ENCODE measurements at places on chromosomes 1 and 21.

GRCh38 chr21:46163380-46163779, 8.0 kb upstream of the FTCD start:
- H3K27ac ChIP-seq: no peak overlapping the region
- H3K4me3 ChIP-seq: no peak overlapping the region
- DNase-seq: no peak
- H3K4me1 ChIP-seq: no peaks in the 10 kb centered on the region
- H3K27me3 ChIP-seq: no peaks in the 10 kb centered on the region
- no peaks in the 10 kb centered on the region for H3K36me3 ChIP-seq

DNA sequence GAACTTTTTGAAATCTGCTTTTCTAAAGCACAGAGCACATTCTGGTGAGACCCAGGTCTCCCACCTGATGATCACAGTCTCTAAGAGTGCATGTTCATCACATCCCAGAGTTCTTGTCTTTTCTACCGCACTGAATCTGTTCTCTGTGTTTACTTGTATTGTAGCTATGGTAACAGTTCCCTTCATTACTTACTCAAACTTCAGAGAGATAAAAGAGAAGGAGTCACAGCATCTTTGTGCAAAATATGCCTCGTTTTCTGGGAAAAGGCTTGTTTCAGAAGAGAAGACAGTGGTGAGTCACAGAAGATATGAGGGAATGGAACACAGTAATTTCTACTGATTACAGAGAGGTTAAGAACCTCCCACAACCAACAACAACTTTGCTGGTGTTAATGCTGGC, 580.6 kb downstream of the PLA2G4A start:
- no peaks in the 10 kb centered on the region for H3K27me3 ChIP-seq
- H3K36me3 ChIP-seq: no peaks in the 10 kb centered on the region
- peak overlapping the region; percentile 93 for H3K27ac ChIP-seq
- no peak for DNase-seq
- H3K4me3 ChIP-seq: no peak overlapping the region

GRCh38 chr1:212381397-212382035, 33.2 kb downstream of the PACC1 start:
- no peak overlapping the region for H3K27ac ChIP-seq
- H3K27me3 ChIP-seq: no peaks in the 10 kb centered on the region
- no peaks in the 10 kb centered on the region for H3K4me1 ChIP-seq
- no peak overlapping the region for H3K4me3 ChIP-seq
- no peaks in the 10 kb centered on the region for H3K36me3 ChIP-seq

DNA sequence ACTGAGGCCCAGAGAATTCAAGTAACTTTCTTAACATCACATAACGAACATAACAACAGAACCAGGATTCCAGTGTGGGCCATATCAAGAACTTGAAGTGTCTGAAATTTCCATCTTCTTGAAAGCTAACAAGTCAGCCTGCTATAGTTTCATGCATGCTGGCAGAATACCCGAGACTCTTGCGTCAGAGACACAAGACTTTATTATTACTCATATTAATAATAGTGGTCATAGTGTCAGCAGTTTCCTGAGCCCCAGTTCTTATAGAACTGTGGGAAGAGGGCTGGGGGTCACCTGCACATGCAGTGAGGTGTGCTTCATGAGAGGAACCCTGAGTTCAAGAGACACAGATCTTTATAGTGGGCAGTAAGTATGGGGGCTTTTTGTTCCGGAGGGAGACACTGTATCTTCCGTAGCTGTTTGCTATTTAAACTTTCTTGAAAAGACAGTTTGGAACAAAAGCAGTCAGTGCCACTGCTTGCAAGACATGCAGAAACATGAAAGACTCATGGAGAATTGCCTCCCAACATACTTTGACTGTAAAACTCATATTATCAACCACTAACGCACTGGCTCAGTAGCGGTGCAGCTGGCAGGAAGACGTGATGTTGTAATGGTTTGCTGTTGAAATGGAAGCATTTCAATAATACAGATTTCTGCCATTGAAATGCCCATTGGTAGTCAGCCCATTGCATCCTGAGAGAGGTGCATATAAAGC, 339.2 kb downstream of the ADGRL2 start:
- DNase-seq: no peak
- no peaks in the 10 kb centered on the region for H3K27me3 ChIP-seq
- H3K4me3 ChIP-seq: no peak overlapping the region
- H3K4me1 ChIP-seq: no peaks in the 10 kb centered on the region
- no peaks in the 10 kb centered on the region for H3K36me3 ChIP-seq

DNA sequence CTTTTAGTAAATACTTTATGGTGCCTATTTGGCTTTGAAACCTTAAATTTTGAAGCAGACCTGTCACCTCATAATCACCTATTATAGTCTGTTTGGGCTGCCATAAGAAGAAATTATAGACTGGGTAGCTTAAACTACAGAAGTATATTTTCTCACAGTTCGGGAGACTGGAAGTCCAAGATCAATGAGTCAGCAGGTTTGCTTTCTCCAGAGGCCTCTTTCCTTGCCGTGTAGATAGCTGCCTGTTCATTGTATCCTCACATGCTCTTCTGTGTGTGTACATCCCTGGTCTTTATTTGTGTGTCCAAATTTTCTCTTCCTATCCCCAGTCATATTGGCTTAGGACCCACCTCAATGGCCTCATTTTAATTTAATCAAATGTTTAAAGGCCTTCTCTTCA, 518.2 kb downstream of the ADGRL2 start:
- H3K4me1 ChIP-seq: peaks cover under 1% of the 10 kb centered on the region
- H3K27me3 ChIP-seq: no peaks in the 10 kb centered on the region
- no peak overlapping the region for H3K27ac ChIP-seq
- H3K4me3 ChIP-seq: no peak overlapping the region
- H3K36me3 ChIP-seq: no peaks in the 10 kb centered on the region
- DNase-seq: no peak

GRCh38 chr1:206663362-206663761, 21.3 kb upstream of the MAPKAPK2 start:
- peak overlapping the region; percentile 41 for H3K4me3 ChIP-seq
- H3K27ac ChIP-seq: no peak overlapping the region
- peaks cover 8% of the 10 kb centered on the region for H3K4me1 ChIP-seq
- H3K27me3 ChIP-seq: peaks cover 25% of the 10 kb centered on the region

GRCh38 chr1:84918726-84919336, 25.8 kb upstream of the LPAR3 start:
- DNase-seq: no peak
- H3K36me3 ChIP-seq: no peaks in the 10 kb centered on the region
- no peak overlapping the region for H3K27ac ChIP-seq
- no peaks in the 10 kb centered on the region for H3K27me3 ChIP-seq

DNA sequence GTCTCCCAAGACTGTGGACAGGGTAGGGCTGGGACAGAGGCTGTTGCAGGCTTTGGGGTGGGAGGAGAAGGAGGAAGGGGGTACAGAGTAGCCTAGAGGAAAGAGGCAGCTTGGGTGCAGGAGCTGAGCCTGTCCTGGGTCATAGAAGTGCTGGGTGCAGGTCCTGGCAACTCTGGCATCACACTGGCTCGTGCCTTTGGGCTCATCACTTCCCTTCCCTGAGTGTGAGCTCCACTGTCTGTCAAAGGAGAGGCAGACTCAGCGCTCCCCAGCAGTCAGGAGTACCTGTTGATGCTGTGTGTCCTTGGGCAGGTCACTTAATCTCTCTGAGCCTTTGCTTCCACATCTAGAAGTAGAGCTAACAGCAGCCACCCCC, 157.1 kb downstream of the PTPRU start:
- no peaks in the 10 kb centered on the region for H3K27me3 ChIP-seq
- DNase-seq: no peak
- no peaks in the 10 kb centered on the region for H3K36me3 ChIP-seq

DNA sequence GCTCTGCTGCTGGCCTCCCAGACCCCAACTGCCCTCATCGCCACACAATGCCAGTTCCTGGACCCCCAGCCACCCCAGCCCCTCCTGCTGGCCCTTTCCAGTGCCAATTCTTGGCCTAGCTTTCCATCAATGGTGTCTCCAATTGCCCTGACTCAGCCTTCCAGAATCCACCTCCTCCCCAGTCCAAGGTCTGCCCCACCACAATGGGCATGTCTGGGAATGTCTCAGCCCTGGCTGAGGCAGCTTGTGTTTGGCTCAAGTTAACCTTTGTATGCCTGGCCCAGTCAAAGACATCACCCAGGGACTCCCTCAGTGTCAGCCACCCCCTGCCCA, 16.4 kb downstream of the ALDH4A1 start:
- no peaks in the 10 kb centered on the region for H3K36me3 ChIP-seq
- DNase-seq: no peak
- no peaks in the 10 kb centered on the region for H3K4me1 ChIP-seq
- H3K27ac ChIP-seq: no peak overlapping the region
- H3K4me3 ChIP-seq: no peak overlapping the region
- no peaks in the 10 kb centered on the region for H3K27me3 ChIP-seq

DNA sequence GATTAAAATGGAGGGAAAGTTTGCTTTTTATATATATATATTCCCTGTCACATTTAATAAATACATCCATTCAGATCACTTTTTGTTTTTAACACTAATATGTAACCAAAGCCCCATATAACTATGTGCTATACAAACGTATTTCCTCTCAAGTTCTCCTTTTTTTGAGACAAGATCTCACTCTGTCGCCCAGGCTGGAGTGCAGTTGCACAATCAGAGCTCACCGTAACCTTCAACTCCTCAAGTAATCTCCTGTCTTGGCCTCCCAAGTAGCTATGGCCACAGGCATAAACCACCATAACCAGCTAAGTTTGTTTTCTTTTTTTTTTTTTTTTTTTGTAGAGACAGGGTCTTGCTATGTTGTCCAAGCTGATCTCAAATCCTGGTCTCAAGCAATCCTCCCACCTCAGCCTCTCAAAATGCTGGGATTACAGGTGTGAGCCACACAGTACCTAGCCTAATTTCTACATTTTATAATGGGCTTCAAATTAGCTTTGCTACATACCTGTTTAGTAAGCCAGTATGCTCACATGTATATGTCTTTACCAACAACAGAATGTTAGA, 120.0 kb downstream of the TGFBR3 start:
- H3K27ac ChIP-seq: no peak overlapping the region
- no peak overlapping the region for H3K4me3 ChIP-seq
- no peaks in the 10 kb centered on the region for H3K36me3 ChIP-seq
- H3K27me3 ChIP-seq: no peaks in the 10 kb centered on the region
- peaks cover 35% of the 10 kb centered on the region for H3K4me1 ChIP-seq
- no peak for DNase-seq

GRCh38 chr1:226660410-226661182, 78.5 kb downstream of the ITPKB start:
- no peaks in the 10 kb centered on the region for H3K27me3 ChIP-seq
- DNase-seq: no peak
- H3K4me3 ChIP-seq: no peak overlapping the region
- no peaks in the 10 kb centered on the region for H3K36me3 ChIP-seq

DNA sequence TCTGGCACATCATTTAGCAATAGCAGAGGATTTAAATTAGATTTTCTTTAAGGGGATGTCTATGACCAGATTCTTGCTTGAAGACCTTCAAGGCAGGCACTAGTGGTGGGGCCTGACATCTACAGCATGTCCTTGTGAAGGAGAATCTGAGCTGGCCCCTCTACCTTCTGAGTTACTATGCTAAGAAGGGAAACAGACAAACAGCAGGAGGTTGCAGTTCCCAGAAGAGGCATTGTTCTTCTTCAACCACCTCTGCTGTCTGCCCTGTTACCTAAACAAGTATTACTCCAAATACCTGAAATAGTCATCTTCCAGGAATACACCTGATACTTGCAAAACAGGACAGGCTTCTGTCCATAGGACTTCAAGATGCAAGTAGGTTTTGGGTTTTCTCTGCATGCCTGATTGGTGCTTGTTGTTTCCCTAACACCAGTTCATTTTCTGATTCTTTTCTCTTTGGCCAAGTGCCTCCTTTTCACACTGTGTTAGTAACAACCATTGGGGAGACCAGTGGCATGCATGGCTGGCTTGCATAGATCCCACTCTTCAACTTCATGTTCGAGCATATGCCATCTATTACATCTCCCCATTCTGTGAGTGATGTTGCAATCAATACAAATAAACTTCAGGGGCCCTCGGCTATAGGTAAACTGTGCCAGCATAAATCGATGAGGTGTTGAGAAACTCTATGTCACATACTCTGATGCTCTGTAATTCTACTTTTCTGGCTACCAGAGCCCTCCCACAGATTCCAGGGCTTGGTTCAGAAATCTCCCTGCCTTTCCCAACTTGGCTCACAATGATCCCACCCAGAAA, 93.0 kb upstream of the DUSP10 start:
- H3K4me1 ChIP-seq: no peaks in the 10 kb centered on the region
- DNase-seq: no peak
- no peak overlapping the region for H3K27ac ChIP-seq
- no peak overlapping the region for H3K4me3 ChIP-seq
- no peaks in the 10 kb centered on the region for H3K27me3 ChIP-seq

- H3K4me1 ChIP-seq: no peaks in the 10 kb centered on the region
- H3K4me3 ChIP-seq: no peak overlapping the region
- no peaks in the 10 kb centered on the region for H3K27me3 ChIP-seq
- DNase-seq: peak; percentile 46
- H3K36me3 ChIP-seq: no peaks in the 10 kb centered on the region
Observed at GRCh38 chr1:182484531-182485257, 34.7 kb downstream of the RGSL1 start.

- no peaks in the 10 kb centered on the region for H3K27me3 ChIP-seq
- no peak overlapping the region for H3K4me3 ChIP-seq
- no peak for DNase-seq
Observed at GRCh38 chr21:46001821-46002681, 20.5 kb downstream of the COL6A1 start.

GRCh38 chr1:156797212-156797871, 19.3 kb downstream of the SH2D2A start:
- no peaks in the 10 kb centered on the region for H3K27me3 ChIP-seq
- peak; percentile 70 for DNase-seq
- peaks cover 19% of the 10 kb centered on the region for H3K36me3 ChIP-seq
- H3K4me1 ChIP-seq: no peaks in the 10 kb centered on the region
- H3K4me3 ChIP-seq: no peak overlapping the region

GRCh38 chr21:17343055-17343454, 169.8 kb upstream of the CXADR start:
- no peaks in the 10 kb centered on the region for H3K4me1 ChIP-seq
- H3K4me3 ChIP-seq: no peak overlapping the region
- H3K27ac ChIP-seq: no peak overlapping the region
- H3K27me3 ChIP-seq: no peaks in the 10 kb centered on the region
- peak; percentile 75 for DNase-seq

DNA sequence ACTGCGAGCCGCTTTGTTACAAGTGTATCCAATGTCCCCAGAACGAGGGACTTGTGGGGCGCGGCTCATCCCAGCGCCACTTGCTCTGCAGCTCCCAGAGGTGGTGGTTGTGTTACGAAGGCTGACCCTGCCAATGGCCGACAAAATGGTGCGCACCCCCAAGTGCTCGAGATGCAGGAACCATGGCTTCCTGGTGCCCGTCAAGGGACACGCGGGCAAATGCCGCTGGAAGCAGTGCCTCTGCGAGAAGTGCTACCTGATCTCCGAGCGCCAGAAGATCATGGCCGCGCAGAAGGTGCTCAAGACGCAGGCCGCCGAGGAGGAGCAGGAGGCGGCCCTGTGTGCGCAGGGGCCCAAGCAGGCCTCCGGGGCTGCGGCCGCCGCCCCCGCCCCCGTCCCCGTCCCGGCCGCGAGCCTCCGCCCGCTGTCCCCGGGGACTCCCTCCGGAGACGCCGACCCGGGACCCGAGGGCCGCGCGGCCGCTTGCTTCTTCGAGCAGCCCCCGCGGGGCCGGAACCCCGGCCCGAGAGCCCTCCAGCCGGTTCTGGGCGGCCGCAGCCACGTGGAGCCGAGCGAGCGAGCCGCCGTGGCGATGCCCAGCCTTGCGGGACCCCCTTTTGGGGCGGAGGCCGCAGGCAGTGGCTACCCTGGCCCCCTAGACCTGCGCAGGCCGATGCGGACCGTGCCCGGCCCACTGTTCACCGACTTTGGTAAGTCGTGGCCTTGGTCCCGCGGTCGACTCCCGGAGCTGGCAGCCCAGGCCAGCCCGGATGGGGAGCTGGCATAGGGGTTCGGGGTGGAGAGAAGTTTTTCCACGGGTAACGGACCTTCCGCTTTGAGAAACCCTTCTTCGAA, at the start of gene DMRTB1:
TSS of gene DMRTB1 (plus strand) at position 79 of the 855 bp plus-strand sequence. CDS start at position 134, 55 bp downstream.
- no peaks in the 10 kb centered on the region for H3K36me3 ChIP-seq
- no peak within 1 kb of the TSS for H3K4me3 ChIP-seq
- no peak for DNase-seq
- no peaks in the 10 kb centered on the region for H3K27me3 ChIP-seq
- no peak within 1 kb of the TSS for H3K27ac ChIP-seq
